ENCODE measurements at places on chromosomes 12 and 14. TPM values are rescaled to one million over a fixed set of nuclear protein-coding genes. Genes with fewer than 3 reads are reported as not detected.
A peak's percentile ranks its signal among the peaks of the same experiment; 100 is the strongest.

- DNase-seq, result no peak
Measured at GRCh38 chr12:108009442-108010070, 119.5 kb upstream of the WSCD2 start.

GRCh38 chr12:116236148-116236731 lies 41.3 kb downstream of the MED13L start:
- DNase-seq, result peak; percentile 67

DNA sequence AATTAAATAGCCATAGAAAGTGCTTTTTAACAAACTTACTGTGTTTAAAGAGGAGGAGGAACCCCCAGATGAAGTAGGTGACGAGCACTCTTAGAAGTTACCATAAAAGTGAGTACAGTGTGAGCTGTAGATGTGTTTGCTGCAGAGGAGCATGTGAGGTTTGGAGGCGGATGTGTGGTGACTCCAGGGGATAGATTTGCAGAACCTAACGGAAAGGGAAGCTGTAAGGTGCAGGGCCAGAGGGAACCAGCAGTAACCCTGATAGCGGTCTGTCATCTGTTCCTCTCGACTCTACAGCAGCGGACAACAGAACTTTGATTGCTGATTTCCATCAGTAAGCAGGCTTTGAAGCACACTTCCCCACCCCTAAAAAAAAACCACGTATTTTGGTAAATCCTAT lies 5.2 kb downstream of the CALM1 start:
- no peak for DNase-seq

DNA sequence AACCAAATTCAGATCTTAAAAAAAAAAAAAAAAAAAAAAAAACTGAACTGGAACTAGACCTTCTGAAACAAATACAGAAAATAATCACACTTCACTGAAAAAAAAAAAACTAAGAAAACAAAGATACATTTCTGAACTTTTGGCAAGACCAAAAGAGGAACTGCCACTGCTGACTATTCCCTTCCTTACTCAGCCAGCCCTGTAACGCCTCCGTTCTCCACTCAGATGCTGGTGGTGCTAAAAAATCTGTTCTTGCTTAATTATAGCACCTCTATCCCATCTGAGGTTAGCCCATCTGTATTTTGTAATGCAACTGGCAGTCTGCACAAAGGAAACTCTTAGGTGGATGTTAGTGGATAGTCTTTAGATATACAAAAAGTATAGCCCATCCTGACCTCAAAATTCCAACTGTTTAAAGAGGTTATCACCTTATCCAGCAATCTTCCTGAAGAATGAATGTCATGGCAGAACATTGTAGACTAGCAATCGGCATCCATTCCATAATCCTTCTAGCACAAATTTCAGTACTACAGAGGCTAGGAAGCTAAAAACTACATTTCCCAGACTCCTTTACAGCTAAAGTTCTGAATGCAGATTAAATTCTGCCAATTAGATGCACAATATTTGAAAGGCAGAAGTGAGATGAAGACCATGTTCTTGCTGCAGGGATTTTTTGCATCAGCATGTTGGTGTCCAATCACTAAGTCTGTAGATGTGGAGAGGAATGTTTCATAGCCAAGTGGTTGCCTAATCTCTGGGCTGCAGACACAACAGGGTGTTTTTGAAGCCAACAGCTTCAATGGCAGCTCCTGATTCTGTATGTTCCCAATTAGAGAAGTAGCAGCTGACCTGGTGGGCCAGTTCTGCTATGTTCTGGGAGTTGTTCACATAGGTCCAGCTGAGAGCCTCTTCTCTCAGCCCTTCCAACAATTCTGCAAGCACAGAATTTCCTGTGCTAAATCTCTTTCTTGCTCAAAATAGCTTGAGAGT lies 5.7 kb downstream of the MAP3K9 start:
- no peak for DNase-seq

GRCh38 chr12:89783359-89784060 lies 74.9 kb upstream of the ATP2B1 start:
- peak; percentile 28 for DNase-seq

DNA sequence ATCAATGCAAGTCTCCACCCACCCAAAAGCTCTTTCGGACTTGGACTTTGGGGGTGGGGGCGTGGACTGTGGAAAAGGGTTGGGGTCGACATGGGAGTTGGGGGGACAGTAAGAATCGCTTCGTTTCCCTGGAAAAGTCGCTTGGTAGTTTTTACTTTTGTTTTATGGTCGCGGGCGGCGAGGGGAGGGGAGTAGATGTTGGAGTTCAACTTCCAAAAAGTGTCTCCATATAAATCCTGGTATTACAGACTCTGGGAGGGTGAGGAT lies 568 bp upstream of the BCL11B start:
- no peak for DNase-seq

- DNase-seq, result peak; percentile 77
Measured at GRCh38 chr14:52325126-52325525, 11.0 kb downstream of the PTGER2 start.

GRCh38 chr14:102955636-102956408 lies 33.4 kb downstream of the AMN start:
- DNase-seq, result no peak

- no peak for DNase-seq
Measured at GRCh38 chr12:131202592-131203378, 249.1 kb downstream of the ADGRD1 start.

GRCh38 chr12:17357396-17357795 lies 732.6 kb downstream of the RERGL start:
- DNase-seq, result no peak

- no peak for DNase-seq
Measured at GRCh38 chr14:22300646-22301045, 288.4 kb downstream of the DAD1 start.

- no peak for DNase-seq
Measured at GRCh38 chr12:109881752-109882151, 1.4 kb upstream of the GLTP start.

- DNase-seq, result peak; percentile 22
Measured at GRCh38 chr14:77141214-77142004, at the start of gene ZDHHC22. Gene ZDHHC22, minus strand, starts transcription at chr14:77141791. Its CDS starts 2,053 bp downstream, at chr14:77139738.

Gene SERPINA9
- not detected for total RNA-seq

Gene TFCP2
- total RNA-seq, result 6.8 TPM

Gene SYNDIG1L
- total RNA-seq, result not detected

Gene CCDC92
- 13.3 TPM for total RNA-seq

Gene GLIPR1L2
- not detected for total RNA-seq

Gene GYS2
- total RNA-seq, result not detected

Gene ALKBH1
- total RNA-seq, result 27.7 TPM

Gene TAS2R13
- total RNA-seq, result not detected
